ENCODE measurements at places on chromosomes 13 and 19.

DNA sequence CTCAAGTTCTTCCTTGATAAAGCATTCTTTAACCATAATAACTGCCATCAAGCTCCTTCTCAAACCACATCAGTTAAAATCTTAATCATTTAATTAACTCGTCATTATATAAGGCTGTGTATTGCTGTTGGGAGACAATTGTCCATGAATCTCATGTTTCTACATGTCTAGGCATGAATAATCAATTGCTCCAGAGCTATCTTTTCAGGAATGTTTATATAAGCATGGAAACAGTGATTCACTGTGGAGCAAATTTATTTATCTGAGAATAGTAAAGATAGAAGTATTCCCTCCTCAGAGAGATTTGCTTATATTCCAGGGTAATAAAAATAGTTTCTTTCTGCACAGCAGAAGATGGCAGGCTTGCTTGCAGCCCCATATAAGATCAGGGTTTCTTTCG is 71.1 kb downstream of the CBY2 start:
- DNase-seq: peak; percentile 34

DNA sequence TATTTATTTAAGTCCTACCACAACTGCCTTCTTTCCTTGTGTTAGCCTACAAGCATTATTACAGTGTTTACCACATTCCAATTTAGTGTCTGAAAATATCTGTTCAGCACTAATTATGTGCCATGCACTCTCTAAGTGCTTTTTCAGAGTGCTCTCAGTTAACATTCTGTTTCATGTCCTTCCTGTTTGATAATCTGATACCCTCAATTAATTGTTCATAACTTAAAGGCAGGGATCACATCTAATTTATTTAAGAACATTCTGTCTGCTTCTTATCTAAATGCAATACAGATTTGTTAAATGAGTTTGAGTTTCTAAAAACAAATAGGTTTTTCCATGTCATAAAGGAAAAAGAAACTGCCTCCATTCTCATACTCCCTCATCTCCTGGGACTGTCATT is 649.6 kb upstream of the ATXN8OS start:
- no peak for DNase-seq

DNA sequence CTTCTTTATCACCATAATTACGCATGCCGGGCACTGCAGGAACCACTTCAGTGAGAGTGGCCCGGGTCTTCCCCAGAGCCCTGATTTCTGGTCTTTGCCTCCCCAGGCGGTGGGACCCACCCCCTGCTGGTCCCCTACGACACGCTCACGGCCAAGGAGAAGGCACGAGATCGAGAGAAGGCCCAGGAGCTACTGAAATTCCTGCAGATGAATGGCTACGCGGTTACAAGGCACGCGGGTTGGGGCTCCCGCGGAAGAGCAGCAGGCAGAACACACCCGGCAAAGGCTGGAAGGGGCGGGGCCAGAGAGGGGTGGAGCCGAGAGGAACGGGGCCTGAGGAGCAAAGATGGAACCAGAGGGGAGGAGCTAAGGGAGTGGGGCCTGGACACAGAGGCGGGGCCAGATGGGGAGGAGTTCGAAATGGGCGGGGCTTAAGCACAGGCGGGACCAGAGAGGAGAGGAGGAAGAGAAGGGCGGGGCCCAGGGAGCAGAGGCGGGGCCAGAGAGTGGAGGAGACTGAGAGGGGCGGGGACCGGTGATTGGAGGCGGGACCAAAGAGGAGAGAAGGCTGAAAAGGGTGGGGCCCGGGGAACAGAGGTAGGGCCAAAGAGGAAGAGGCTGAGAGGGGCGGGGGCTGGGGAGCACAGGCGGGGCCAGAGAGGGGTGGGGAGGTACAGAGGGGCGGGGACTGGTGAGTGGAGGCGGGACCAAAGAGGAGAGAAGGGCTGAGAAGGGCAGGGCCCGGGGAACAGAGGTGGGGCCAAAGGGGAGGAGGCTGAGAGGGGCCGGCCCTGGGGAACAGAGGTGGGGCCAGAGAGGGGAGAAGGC is 73.4 kb downstream of the RYR1 start:
- DNase-seq: peak; percentile 55

- DNase-seq: peak; percentile 4
These were observed 16.9 kb downstream of the CBY2 start for GRCh38 chr13:45718992-45719391.

DNA sequence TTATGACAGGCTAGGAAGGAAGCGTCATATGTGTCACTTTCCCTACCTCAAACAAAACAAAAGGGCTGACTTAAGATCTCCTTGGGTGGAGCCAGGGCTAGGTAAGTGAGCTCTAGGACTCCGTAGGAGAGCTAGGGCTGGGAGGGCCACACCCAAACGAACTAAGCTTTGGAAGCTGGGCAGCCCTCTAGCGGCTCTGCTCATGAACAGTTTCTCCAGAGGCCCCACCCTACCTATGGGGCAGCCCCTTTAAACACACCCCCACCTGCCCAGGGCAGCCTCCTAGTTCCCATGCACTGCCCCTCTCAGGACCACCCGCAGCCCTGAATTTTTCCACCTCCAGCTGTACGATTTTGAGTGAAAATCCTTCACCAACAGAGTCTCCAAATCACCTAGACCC is 3.5 kb downstream of the PEG3 start:
- no peak for DNase-seq

- DNase-seq: peak; percentile 62
These were observed 37.8 kb upstream of the CXCL17 start for GRCh38 chr19:42480335-42481095.

- DNase-seq: peak; percentile 2
These were observed 52.5 kb downstream of the CRYL1 start for GRCh38 chr13:20473139-20473538.

DNA sequence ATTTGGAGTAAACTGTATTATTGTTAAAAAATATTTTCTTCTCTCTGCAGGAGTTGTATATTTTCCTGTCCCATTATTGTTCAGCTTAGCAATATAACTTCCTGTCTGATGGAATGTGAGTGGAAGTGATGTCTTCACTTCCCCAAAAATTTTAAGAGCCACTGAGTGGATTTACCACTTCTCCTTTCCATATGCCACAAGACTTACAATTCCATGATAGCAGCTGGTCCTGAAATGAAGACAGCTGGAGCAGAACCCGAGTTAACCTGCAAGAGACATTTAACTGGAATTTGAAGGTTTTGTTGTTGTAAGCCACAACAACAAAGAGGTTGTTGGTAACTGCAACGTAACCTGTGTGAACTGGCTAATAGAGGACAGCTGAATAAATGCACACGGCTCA is 23.4 kb upstream of the TBC1D4 start:
- DNase-seq: no peak

- no peak for DNase-seq
These were observed 160.7 kb downstream of the ABCC4 start for GRCh38 chr13:95140502-95140901.

- peak; percentile 57 for DNase-seq
These were observed 5.2 kb upstream of the LMNB2 start for GRCh38 chr19:2461751-2462634.

DNA sequence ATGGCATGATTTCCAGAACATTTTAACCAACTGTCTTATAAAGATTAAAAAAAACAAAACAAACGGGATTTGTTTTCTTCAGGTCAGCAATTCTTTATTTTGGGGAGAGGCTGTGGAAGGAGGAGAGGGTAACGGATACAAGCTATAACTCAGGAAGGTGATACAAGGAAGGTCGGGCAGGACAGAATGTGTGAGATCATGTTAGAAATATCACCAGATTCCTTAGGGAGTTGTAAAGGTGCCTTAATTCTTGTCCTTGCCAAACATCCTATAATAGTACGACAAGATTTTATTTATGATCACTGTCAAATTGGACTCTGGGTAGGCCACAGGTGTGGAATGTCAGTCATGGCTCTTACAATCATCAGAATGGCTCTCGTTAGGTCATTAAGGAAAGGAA is 503.1 kb downstream of the DIAPH3 start:
- DNase-seq: no peak

DNA sequence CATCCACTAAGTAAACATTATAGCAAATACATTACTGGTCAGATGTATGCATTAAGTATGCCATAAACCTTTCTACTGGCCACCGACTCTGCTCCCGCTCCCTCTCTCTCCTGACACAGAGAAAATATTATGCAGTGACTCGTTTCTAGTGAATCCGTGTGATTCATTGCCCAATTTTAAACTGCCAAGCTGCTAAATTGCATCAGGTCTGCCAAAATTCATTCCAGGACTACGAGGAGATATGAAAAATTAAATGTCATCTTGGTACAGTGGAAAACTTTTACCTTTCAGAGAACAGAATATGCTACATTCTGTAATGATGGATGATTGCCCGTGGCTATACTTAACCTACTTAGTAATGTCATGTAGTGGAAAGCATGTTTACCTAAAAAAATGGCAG is 368.8 kb upstream of the TSHZ3 start:
- no peak for DNase-seq

DNA sequence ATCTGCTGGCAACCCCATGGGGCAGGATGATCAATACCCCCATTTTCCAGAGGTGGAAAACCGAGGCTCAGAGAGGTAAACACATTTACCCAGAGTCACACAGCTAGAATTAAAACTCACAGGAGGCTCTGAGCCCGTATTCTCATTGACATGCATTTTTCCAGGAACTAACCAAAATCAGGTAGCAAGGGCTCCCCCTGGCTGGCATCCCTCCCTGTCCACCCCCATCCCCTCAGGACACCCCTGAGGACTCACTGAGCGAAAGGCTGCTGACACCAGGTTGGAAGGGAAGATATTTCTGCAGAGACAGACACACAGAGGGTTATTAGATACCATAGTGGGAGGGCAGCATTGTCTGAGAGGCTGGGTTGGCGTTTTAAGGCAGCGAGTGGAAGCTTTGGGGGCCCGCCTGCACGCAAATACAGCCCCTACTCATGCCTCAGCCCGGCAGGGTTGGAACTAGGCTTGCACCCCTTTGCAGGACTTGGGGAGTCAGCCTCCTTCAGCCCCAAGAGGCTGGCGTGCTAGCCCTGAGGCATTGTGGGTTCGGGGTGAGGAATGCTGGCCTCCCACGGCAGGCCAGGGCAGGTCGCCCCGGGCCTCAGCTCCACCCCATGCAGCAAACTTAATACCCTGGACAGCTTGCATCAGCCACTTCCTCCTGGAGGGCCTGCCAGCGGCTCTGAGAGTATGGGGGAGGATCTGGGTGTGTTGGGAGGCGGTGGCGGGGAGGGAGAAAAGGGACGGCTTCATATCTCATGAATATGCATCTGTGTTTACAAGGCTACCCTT is 3.9 kb downstream of the SLC1A5 start:
- peak; percentile 93 for DNase-seq

DNA sequence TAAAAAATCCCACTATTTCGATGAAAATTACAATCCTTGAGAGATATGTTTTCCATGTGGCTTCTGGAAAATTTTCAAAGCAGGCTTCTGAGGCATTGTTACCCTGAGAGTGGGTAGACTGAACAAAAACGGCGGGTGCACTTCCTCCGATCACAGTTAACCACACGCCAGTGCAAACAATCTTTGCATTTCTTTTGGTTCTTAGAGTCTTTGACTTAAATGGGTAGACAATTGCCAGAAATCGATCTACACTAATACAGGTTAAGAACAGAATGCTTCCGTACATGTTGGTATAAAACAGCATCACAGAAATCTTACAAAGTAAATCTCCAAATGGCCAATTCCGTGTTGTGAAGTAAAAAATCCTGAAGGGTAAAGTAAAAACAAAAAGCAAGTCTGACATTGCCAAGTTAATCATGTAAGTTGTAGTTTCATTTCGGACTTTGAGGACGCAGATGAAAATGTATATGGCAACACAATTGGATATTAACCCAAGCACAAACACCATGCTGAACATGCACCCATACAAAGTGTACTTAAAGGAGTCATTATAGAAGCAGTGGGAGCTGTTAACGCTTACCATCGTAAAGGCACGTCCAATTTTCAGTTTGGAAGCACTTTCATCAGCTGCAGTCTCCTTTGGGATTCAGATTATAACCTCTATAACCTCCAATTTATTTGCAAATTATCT is 927 bp downstream of the LPAR6 start:
- peak; percentile 35 for DNase-seq

GRCh38 chr13:33978653-33979052 is 160.7 kb downstream of the RFC3 start:
- no peak for DNase-seq

DNA sequence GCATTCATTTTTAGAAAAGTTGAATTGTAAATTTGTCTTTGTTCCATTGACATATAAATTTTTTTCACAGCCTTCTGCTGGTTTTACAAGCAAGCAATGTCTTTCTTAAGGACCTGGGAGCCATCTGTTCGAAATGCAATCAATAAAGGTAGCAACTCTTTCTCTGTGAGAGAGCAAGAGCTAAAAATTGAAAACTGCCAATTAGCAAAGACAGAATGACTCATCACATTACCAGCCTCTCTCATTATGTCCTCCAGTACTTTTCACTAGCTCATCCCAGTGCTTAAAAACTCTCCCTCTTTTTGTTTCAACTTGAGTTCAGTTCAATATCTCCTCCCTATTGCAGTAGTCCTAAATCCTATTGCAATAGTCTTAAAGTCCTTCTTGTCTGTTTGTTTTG is 760.7 kb upstream of the SLITRK6 start:
- no peak for DNase-seq

DNA sequence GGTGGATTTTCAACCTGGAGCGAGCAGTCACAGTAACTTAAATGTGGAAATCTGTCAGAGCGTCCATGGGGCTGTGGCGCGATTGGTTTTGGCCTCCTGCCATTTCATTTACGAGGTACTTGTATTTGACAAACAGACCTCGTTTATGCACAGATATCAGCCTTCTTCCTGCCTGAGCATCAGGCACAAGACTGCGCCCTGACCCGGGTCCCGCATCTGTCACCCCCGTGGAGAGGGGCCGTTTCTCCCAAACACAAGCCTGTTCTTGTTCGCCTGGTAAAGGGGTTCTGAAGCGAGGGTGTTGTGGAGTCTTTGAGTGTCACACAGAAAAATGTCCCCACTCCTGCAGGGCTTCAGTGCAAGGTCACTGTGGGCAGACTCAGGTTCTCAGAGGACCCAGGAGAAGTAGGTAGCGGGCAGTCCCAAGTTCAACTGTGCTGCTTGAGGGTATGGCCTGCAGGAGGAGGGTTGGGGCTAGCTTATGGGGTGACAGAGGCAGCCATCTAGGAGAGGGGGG is 202.3 kb downstream of the URI1 start:
- no peak for DNase-seq

- no peak for DNase-seq
These were observed 433.3 kb upstream of the SLITRK1 start for GRCh38 chr13:84315527-84315926.

DNA sequence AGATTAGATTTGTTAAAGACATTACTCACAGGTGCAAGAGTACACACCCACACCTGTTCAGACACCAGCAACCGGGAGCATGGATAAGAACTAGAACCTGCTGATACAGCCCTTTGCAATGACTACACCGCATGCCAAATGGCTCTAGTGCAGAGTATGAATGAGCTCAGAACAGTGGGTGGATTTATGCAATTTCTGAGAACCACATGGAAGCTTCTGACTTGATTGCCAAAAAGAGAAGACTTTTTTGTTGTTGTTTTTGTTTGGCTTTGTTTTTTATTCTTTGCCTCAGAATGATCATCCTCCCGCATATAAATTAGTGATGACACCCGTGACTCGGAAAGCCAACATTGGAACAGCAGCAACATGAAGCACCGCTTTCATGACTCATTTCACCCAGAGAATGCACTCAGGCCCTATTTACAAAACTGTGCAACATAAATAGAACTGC is 77.4 kb upstream of the LRCH1 start:
- DNase-seq: peak; percentile 69
